H1 (cell line): ENCODE measurements at places on chromosomes 5 and 9. TPM values are rescaled to one million over a fixed set of nuclear protein-coding genes. Genes with fewer than 3 reads are reported as not detected.

DNA sequence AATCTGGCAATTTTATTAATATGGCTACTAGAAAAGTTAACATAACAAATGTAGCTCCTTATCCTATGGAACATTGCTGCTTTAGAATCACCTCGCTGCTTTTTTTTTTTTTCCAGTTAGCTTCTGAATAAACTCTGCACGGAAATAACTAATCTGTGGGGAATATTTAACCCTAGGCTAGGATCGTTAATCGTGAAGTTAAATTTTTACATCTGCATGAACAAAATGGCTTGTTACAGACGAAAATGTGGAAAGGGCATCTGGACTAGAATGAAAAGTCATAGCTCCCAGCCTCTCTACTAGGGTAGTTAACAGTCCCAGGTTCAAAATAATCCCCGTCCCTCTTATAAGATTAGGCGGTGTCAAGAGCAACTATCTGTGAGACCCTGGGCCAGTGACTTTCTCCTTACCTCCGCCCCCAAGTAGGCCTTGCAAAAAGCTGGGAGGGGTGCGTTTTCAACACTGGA is 470 bp upstream of the SLC22A5 start:
- H3K36me3 ChIP-seq = no peaks in the 10 kb centered on the region
- H3K4me3 ChIP-seq = peak overlapping the region; percentile 72
- peaks cover 4% of the 10 kb centered on the region; the same call in 1 of the 2 replicates for H3K4me1 ChIP-seq
- no peak overlapping the region for H3K27ac ChIP-seq
- no peak for DNase-seq

Gene ROR2
- total RNA-seq = 4.0 and 4.3 TPM in 2 replicates

- H3K36me3 ChIP-seq = no peaks in the 10 kb centered on the region
- DNase-seq = no peak
- no peak overlapping the region for H3K4me3 ChIP-seq
- no peaks in the 10 kb centered on the region for H3K27me3 ChIP-seq
- peaks cover 2% of the 10 kb centered on the region for H3K4me1 ChIP-seq
Measured at GRCh38 chr5:159332800-159333544, 2.7 kb upstream of the IL12B start.

- no peak overlapping the region for H3K4me3 ChIP-seq
- H3K4me1 ChIP-seq = peaks cover 12% of the 10 kb centered on the region
- peaks cover 13% of the 10 kb centered on the region; the same call in 1 of the 2 replicates for H3K36me3 ChIP-seq
- no peak for DNase-seq
Measured at GRCh38 chr5:177097016-177097985, 10.6 kb downstream of the FGFR4 start.

GRCh38 chr5:111744455-111744854 is 12.5 kb downstream of the NREP start:
- H3K36me3 ChIP-seq = peaks cover 3% of the 10 kb centered on the region; the same call in 1 of the 2 replicates
- peaks cover 19% of the 10 kb centered on the region for H3K4me1 ChIP-seq
- no peak overlapping the region for H3K27ac ChIP-seq
- no peak overlapping the region for H3K4me3 ChIP-seq
- no peak for DNase-seq

- no peaks in the 10 kb centered on the region for H3K36me3 ChIP-seq
- DNase-seq = no peak
- no peak overlapping the region for H3K27ac ChIP-seq
- no peaks in the 10 kb centered on the region for H3K4me1 ChIP-seq
- H3K4me3 ChIP-seq = no peak overlapping the region
Measured at GRCh38 chr5:131279204-131279603, 15.4 kb downstream of the CDC42SE2 start.

DNA sequence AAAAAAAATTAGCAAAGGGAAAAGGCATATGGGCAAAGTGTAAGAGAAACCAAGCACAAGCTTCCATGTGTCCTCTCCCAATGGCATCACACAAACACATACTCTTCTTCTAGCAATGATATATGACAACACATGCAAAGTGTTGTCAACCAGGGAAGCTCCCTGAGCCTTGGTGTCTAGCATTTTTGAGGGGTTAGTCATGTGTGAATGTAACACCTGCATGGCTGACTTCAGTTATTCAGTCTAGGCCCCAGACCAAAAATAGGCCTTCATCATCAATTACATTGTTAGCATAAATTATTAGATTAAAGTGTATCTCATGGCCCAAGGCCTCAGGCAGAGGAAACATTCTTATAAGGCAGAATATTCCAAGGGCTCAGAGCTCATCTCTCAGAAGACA is 450.0 kb downstream of the TLE1 start:
- H3K36me3 ChIP-seq = no peaks in the 10 kb centered on the region
- DNase-seq = no peak
- H3K27ac ChIP-seq = no peak overlapping the region
- H3K27me3 ChIP-seq = no peaks in the 10 kb centered on the region
- H3K4me1 ChIP-seq = no peaks in the 10 kb centered on the region

DNA sequence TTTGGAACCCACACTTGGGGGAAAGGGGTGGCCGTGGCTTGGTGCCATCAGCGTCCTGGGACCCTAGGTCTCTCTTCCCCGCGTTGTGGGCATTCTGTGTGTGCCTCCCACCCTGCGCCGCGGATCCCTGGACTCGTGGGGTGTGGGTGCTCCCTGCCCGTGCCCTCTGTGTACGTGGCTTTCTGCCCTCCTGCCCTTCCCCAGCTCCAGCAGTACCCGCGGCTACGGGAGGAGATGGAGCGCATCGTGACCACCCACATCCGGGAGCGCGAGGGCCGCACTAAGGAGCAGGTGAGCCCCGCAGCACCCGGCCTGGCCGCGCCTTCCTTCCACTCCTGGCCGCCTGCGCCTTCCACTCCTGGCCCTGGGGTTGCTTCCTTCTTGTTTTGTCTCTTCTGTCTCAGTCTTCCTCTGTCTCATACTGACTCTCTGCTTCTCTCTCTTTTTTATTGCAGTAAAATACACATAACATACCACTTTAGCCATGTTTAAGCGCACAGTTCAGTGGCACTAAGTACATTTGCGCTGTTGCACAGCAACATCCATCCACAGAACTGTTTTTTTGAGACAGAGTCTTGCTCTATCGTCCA is 30.7 kb downstream of the DNM1 start:
- H3K27me3 ChIP-seq = no peaks in the 10 kb centered on the region
- H3K27ac ChIP-seq = no peak overlapping the region
- 0 out of 2 replicates have a peak, but pooled peaks cover 2% of the 10 kb centered on the region for H3K36me3 ChIP-seq

DNA sequence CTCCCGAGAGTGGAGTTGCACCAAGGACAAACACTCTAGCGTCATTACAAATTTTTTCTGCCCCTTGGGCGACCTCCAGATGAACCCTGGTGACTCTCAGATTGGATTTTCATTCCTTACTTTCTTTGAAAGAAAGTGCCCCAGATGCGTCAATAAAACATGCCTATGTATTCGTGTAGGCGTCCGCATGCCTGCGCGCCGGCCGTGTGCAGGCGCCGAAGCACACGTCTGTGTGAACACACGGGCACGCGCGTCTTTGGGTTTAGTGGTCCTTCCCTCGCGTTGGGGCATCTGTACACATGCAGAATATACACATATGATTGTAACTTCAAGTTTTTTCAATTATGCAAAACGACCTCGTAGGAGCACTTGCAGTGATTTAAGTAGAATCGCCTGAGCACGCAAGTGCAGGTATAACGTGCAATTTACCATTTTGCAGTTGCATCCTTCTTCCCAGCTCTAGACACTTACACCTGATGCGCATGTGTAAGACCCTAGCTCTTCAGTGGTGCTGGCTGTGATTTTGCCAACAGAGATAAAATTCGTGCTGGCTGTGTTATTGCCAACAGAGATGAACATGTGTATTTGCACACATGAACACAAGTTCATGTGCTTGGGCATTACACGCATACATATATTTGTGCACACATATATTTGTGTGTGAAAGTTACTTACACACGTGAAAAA is 1.9 kb upstream of the LHX2 start:
- no peaks in the 10 kb centered on the region for H3K36me3 ChIP-seq
- H3K27ac ChIP-seq = no peak overlapping the region
- peaks cover 92% of the 10 kb centered on the region for H3K27me3 ChIP-seq
- no peak overlapping the region for H3K4me3 ChIP-seq

DNA sequence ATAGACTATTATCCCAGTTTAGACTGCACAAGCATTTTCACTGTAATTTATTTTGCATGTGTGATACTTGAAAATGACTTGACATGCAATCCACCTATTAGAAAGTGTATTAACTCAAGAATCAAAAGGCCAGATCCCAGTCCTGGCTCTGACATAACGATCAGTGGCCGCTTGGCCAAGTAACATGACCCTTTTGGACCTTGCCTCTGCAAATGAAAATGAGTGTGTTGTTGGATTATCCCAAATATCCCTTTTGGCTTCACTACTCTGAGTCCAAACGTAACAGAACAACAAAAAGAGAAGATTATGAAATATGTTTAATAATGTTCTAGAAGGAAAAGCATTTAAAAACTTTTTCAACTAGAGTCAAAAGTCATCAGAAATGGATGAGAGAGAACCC is 19.0 kb downstream of the DMGDH start:
- H3K4me3 ChIP-seq = no peak overlapping the region
- no peak for DNase-seq
- no peaks in the 10 kb centered on the region for H3K36me3 ChIP-seq
- H3K4me1 ChIP-seq = no peaks in the 10 kb centered on the region
- no peak overlapping the region for H3K27ac ChIP-seq

DNA sequence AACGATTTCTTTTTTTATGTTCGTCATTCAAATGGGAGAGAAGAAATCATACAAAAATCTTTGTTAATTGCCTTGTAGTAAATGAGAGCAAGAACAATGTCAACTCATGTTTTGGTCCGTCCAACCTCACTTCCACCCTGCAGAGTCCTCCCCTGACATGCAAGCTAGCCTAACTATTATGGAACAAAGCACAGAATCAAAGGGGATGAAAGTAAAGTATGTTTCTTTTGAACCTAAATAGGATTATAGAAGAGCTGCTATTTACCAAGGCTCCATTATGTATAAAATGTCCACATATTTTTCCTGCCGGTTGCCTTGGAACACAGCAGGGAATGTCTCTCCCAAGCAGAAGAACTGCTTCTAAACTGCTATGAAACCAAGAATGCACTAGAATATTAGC is 161.1 kb downstream of the MRPS30 start:
- no peak overlapping the region for H3K4me3 ChIP-seq
- no peaks in the 10 kb centered on the region for H3K4me1 ChIP-seq
- no peaks in the 10 kb centered on the region for H3K27me3 ChIP-seq
- H3K36me3 ChIP-seq = no peaks in the 10 kb centered on the region
- no peak for DNase-seq
- no peak overlapping the region for H3K27ac ChIP-seq

Gene SEMA6A
- 260 and 277 TPM in 2 replicates for total RNA-seq
